Activated T-cell treated with anti-CD3 and anti-CD28 coated beads for 24 hours (primary cell): ENCODE measurements at places on chromosomes 1 and 21.

- DNase-seq: no peak
Observed at GRCh38 chr1:31483012-31483946, 70.3 kb downstream of the SERINC2 start.

GRCh38 chr21:17789656-17790055 is 29.5 kb downstream of the C21orf91 start:
- DNase-seq: no peak

DNA sequence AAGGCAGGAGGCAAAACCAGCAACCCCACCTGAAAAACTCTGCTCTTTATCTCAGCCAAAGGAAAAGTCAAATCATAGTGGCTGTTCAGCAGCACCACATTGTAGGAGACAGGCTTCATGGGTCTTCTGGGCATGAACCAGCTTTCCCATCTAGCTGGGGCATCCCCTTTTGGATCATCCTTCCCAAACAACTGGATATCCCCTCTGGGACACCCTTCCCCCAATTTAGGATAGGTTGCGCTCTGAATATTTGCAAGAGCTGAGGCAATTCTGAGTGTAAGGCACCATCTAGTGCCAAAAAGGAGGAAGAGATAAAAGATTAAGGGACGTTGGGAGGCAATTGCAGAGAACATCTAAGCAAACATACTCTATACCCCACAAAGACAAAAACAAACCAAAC is 295.8 kb downstream of the MATN1 start:
- no peak for DNase-seq

DNA sequence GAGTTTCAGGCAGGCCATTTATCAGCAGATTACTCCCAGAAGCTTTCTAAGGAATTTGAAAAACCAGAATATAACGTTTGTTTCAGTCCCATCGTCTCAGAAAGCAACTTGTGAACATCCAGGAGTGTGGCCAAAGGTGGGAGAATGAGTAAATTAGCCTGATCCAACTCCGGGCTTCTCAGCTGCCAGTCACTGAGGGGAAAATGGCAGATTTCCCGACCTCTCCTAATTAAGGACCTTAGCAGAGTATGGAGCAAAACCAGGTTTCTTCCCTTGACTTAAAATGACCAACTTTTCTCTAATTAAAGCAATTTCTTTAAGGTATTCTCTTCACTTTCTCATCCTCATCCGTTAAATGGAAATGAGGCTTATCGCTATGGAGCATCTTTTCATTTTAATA is 1.0 kb downstream of the CORT start:
- no peak for DNase-seq

- DNase-seq: no peak
Observed at GRCh38 chr1:109361649-109362048, 36.1 kb downstream of the SORT1 start.

- DNase-seq: no peak
Observed at GRCh38 chr1:176754676-176755075, 291.7 kb downstream of the PAPPA2 start.

DNA sequence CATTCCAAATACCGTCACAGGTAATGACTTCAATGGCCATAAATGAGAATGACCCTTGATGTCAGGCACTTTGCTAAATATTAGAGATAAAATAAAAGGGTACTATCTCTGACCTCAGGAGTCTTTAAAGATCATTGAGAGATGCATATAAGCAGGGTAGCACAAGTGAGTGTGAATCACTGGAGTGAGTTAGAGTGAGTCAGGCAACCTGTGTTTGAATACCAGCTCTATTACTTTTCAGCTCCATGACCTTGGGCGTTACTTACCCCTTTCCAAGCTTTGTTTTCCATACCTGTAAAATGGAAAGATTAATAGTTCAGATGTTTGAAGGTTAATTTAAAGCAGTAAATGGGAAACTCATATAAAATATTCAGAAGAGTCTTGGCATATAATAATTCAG is 1058.0 kb upstream of the ADGRL4 start:
- no peak for DNase-seq

DNA sequence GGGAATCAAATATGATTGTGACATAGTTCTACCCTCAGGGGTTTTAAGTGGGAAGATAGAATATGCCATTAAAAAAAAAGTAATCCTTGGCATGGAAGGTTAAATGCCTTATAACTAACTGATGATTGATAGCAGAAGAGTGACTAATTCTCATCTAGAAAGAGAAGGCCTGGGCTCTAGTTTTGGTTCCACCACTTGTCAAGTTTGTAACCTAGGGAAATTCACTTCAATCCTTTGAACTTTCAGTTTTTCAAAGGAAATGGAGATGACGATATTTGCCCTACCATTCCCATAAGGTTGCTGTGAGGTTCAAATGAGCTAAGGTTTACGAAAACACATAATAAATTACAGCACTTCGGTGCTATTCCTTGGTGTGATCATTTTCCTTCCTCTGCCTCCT is 88.5 kb downstream of the GPR88 start:
- DNase-seq: no peak

DNA sequence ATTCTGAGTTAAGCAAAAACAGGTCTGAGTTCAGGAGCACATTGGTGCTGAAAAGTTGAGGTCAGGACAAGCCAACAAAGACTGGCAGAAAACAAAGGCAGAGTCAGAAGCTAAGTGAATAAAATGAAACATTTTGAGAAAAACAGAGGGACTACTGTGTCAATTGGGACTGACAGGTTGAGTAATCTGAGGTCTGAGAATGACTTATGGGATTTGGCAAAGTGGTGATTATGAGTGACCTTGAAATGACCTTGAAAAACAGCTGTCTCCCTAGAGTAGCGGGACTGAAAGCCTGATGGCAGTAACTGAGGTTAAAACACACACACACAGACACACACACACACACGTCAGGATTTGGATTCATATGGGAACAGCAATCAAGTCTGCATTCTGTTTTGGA is 8.8 kb upstream of the COG2 start:
- DNase-seq: no peak

DNA sequence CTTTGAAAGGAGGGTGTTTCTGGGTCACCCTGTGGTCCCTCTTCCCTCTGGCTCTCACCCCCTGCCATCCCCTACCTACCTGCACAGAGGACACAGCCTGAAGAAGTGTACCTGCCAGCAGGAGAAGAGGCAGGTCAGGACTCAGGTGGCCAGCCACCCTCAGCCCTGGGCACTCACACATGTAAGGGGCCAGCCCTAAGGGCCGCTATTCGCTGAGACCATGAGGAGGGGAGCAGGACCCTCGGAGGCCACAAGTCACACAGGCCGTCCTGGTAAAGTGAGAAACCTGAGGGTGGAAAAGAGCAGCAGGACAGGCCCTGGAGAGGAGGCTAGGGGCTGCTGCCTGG is 1.2 kb downstream of the ZNF692 start:
- DNase-seq: no peak

DNA sequence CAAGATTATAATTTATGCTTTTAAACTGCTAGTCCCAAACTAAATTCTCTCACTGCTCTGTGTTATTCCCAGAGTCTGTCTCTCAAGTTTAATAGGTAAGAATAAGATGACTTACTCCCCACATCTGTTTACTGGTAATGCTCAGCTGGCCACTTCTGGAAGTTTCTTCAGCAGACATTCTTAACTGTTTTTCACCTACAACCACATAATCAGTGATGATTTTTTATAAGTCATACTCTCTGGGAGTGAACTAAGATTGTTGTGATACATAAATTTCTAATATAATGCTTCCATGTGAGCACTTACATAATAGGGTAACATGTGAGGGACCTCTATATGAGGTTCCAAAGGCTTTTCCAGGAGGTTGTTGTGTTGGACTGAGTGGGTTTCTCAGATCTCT is 8.7 kb downstream of the SLAMF7 start:
- DNase-seq: no peak

DNA sequence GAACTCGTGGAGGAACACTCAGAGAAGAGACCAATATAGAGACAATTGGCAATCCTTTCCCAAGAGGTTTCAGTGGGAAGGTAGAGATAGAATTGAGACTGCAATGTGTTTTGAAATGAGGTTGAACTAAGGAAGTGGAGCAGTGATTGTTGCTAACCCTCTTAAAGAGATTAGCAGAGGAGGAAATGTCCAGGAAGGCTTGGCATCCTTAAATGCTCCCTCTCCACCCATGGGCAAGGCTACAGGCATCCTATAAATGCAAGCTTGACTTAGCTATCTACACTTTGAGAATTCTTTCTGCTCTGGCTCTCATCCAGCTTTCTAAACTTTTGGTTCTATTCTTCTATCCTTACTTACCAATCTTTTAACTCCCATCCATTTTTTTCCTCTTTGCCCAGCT is 30.3 kb upstream of the XPR1 start:
- no peak for DNase-seq

DNA sequence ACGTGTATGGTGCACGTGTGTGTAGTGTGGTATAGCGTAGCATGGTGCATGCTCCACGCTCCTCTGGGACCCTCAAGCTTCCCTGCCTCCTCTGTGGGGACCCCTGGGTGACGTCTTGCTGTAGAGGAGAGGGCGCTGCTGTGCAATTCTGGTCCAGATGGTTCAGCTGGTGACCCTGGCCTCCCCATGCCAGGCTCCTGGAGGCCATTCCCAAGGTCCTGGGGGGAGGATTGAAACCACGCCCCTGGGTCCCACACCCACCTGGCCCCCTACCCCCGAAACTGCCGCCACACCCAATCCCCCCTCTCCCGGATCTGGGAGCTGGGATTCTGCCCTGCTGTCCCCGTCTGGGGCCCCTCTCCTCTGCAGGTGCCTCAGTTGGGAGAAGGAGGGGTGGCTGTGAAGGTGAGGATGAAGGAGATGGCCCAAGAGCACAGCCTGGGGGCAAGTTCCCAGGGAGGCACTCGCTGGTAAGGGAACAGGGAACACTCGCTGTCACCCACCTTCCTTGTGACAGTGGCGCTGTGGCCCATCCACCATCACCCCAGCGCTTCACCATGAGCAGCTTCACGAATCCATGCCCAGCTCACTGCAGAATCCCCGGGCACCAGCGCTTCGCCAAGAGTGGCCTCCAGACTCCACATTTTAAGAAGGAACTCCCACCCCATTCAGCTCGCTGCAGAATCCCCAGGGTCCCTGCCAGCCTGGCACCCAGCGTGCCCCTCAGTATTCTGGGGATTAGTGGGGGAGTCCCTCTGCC is 38.0 kb downstream of the WDR4 start:
- DNase-seq: no peak

- no peak for DNase-seq
Observed at GRCh38 chr21:28516021-28516420, 476.7 kb downstream of the LTN1 start.

- no peak for DNase-seq
Observed at GRCh38 chr1:94743862-94744261, 76.3 kb upstream of the SLC44A3 start.

GRCh38 chr1:172999349-172999748 is 51.4 kb downstream of the TNFSF18 start:
- DNase-seq: no peak

GRCh38 chr1:53918343-53918742 is 24.4 kb downstream of the DIO1 start:
- no peak for DNase-seq

- no peak for DNase-seq
Observed at GRCh38 chr1:166676981-166677380, 162.3 kb upstream of the POGK start.

- no peak for DNase-seq
Observed at GRCh38 chr1:114956570-114956969, 73.1 kb upstream of the TSHB start.

DNA sequence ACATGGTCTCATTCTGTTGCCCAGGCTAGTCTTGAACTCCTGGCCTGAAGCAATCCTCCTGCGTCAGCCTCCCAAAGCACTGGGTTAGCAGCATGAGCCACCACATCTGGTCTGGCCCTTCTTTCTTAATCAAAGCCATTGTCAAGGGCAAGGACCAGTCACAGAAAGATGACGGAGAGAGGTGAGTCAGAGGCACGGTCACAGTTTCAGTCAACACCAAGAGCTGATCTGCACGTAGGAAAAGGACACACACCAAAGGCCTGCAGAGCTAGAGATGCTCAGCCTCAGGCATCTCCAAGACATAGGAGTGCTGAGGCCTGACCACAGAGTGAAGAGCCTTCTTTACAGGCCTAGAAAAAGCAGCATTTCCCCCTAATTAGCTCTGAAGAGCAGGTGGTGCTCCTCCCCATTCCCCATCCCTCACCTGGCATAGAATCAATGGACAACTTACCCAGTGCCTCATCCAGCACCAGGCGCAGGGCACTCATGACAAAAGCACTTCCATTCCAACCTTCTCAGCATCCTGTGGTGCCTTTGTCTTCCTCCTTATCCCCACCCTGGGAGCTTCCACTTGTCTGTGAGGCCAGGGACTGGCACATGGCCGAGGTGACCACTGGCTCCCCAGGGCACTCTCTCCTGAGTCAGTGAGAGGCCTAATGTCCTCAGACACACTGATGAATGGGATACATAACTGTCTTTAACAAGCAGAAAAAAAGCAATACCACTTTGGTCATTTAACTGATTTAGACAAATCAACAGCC is 139.8 kb downstream of the AJAP1 start:
- no peak for DNase-seq

DNA sequence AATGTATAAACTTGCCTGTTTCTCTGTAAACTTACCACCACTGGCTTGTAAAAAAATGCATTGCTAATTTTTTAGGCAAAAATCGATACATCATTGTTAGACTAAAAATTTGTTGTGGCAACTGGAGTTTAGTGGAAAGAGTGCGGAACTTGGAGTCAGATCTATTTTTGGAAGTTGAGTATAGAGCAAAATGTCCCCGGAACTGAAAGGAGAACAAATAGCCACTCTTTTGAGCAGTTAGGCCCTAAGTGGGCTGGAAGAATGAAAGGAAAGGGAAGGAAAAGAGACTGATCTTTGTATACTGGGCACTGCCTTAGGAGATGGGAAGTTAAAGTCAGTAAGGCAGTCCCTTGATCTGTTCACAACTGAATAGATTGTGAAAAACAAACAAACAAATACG is 30.2 kb downstream of the OPTC start:
- DNase-seq: no peak
